ENCODE measurements at places on chromosomes 5 and 9.

GRCh38 chr5:163162645-163163044 lies 274.8 kb upstream of the CCNG1 start:
- DNase-seq: no peak

DNA sequence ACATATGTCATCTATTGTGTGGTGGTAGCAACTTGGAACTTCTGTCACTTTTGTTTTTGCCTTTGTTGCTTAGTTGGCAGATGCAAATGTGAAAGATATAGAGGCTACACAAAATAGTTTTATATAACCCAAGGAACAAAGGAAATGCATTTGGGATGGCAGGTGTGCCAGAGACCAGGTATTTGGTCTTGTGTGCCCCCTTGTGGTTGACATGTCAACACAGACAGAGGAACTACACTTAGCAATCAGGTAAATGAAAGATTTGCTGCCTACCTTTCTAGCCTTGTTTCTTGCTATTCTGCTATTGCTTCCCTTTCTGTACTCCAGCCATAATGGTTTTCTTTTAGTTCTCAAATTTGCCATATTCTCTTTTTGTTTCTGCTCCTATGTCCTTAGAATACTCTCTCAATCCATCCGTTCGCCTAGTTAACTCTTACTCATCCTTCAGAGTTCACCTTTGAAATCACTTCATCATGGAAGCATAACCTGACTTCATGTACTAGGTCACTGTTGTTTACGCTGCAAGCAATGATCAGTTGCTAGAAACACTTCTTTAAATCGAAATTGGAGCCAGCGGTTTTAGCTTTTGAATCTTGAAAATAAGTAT lies 119.5 kb downstream of the TRPM3 start:
- DNase-seq: peak; percentile 11

- DNase-seq: no peak
Observed at GRCh38 chr5:131613423-131613822, 21.6 kb downstream of the RAPGEF6 start.

GRCh38 chr5:132387640-132388117 lies 18.2 kb downstream of the SLC22A5 start:
- DNase-seq: no peak

- DNase-seq: no peak
Observed at GRCh38 chr5:39409033-39409432, 15.7 kb downstream of the DAB2 start.

DNA sequence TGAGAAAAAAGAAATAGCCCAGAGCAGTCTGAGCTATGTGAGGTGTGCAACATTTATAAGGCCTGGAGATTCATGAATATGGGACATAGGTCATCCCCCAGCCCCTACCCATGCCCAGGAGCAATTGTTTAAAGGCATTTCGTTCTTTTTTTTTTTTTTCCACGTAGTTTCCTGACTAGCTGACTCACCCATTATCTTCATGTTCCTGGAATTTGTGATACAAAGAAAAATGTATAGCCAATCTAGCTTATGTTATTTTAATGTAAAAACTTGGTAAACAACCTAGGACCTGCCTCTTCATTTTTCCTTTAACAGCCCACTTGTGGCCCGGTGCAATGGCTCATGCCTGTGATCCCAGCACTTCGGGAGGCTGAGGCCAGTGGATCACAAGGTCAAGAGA lies 81.3 kb downstream of the OSTF1 start:
- DNase-seq: no peak

GRCh38 chr5:143886096-143886495 lies 74.1 kb downstream of the HMHB1 start:
- no peak for DNase-seq

GRCh38 chr5:73958037-73958436 lies 332.0 kb downstream of the ARHGEF28 start:
- DNase-seq: no peak

GRCh38 chr5:73814233-73814846 lies 188.3 kb downstream of the ARHGEF28 start:
- no peak for DNase-seq

GRCh38 chr9:17630531-17630949 lies 51.7 kb downstream of the SH3GL2 start:
- DNase-seq: no peak

DNA sequence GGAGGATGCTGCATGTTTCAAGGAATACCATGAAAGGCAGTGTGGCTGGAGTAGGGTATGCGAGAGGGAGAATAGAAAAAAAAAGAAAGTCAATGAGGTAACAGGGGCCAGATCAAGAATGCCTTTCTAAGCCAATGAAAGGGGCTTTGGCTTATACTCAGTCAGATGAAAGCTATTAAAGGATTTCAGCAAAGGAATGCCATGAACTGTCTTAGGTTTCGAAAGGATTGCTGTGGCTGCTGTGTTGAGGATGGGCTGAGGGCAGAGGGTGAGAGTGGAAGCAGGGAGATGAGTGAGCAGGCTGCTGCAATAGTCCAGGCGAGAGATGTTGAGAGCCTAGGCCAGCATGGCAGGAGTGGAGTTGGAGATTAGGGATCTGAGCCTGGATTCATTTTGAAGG lies 135.4 kb upstream of the CKMT2 start:
- DNase-seq: no peak

DNA sequence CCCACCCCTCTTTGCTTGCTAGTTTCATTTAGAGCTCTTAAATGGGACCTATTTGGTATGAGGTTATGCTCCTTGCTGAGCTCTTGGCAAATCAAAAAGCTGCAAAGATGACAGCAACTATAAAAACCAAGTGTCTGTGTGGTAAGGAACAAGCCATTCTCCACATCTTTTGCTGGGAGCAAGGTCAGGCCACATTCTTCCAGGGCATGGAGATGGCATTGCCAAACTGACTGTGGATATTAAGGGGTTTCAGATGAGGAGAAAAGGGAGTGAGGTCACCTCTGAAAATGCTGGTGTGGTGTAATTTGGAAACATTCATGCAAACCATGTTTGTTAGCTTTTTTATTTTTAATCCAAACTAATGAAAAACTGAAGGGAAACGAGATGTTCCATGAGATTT lies 218.8 kb upstream of the IL12B start:
- no peak for DNase-seq

DNA sequence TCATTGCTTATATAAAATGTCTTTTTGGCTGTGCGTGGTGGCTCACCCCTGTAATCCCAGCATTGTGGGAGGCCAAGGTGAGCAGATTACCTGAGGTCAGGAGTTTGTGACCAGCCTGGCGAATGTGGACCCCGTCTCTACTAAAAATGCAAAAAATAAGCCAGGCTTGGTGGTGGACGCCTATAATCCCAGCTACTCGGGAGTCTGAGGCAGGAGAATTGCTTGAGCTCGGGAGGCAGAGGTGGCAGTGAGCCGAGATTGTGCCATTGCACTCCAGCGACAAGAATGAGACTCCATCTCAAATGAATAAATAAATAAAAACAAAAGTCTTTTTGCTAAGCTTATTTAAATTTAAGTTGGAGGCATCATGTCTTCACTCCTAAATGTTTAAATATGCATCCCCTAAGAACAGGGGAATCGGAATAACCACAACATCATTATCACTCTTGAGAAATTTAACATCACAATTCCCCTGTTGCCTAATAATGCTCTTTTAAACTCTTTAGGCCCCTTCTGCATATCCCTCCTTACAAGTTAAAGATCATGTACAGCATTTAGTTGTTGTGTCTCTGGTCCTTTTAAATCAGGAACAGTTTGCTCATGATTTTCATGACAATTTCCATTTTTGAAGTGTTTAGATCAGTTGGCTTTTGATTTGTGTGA lies 72.8 kb downstream of the ERBIN start:
- DNase-seq: no peak

GRCh38 chr9:128011071-128011817 lies 30.5 kb upstream of the EEIG1 start:
- DNase-seq: no peak

- no peak for DNase-seq
Observed at GRCh38 chr5:140855772-140856674, at the start of gene PCDHA10. Gene PCDHA10, plus strand, starts transcription at chr5:140855897. Its CDS starts 152 bp downstream, at chr5:140856049.

- no peak for DNase-seq
Observed at GRCh38 chr5:150411245-150411979, 1.3 kb downstream of the CD74 start.
